NCI-H460 (cell line): ENCODE measurements at places on chromosomes 6 and 20. TPM values are rescaled to one million over a fixed set of nuclear protein-coding genes. Genes with fewer than 3 reads are reported as not detected.
A peak's percentile ranks its signal among the peaks of the same experiment; 100 is the strongest.

- DNase-seq, result peak; percentile 60
These were observed 14.3 kb downstream of the PSMB9 start for GRCh38 chr6:32868257-32868788.

DNA sequence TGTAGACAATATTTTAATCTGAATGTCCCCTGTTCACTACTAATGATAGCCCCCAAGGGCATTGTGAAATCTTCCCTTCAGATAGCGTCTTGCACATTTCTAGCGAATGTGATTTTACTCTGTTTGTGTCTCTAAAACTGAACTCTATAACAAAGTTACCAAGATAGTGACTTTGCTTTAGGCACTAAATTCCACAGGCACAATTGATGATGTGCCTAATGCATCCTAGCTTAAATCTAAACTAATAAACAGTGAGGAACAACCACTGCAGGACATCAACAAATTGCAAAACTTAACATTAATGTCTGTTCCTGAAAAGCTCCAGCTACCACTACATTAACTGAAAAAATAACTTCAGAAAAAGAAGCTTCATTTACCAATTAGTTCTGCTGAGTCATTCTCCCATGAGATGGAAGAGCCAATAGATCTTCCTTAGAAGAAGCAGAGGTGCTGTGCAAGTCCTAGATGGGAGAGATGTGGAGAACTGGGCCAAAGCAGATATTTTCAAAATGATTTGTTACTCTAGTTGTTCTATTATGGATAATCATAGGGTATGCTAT lies 1065.0 kb downstream of the EPHA7 start:
- no peak for DNase-seq

GRCh38 chr6:14012313-14013030 lies 87.7 kb downstream of the RNF182 start:
- DNase-seq, result no peak

Gene TRMT6
- total RNA-seq, result 26.1 and 30.7 TPM in 2 replicates

- no peak for DNase-seq
These were observed 523.1 kb downstream of the HTR1B start for GRCh38 chr6:76940191-76940590.

DNA sequence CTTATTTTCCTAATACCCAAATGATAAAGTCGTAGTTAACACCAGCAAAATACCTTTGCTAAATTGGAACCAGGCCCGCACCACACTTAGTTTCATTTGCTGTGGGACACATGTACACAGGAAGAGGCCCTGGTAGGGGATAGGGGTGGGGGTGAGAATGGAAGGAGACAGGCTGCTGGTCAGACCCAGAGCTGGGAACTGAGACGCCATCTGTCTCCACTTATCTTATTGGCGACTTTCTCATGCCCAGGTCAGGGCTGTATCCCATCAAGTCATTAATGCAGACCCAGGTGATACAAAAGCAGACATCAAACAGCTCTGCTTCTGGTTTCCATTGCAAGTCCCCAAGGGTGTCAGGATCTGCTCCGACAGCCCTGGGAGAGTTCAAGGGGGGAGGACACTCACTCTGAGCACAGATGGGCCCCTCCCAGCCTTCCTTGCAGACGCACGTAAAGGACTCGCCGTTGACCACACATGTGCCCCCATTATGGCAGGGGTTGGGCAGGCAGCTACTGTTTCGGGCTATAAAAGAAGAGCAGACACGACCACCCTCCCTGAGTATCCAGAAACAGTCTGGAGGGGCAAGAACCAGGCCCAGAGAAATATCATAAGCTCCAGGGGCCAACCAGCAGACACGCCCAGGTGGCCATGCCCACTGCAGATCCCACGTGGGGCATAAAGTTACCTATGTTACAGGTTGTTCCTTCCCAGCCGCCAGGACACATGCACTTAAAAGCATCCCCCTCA lies 29.2 kb downstream of the JAG1 start:
- DNase-seq, result no peak

Gene REM1
- total RNA-seq, result not detected in 2 replicates
